ENCODE measurements at places on chromosomes 11 and 22. TPM values are rescaled to one million over a fixed set of nuclear protein-coding genes. Genes with fewer than 3 reads are reported as not detected.

DNA sequence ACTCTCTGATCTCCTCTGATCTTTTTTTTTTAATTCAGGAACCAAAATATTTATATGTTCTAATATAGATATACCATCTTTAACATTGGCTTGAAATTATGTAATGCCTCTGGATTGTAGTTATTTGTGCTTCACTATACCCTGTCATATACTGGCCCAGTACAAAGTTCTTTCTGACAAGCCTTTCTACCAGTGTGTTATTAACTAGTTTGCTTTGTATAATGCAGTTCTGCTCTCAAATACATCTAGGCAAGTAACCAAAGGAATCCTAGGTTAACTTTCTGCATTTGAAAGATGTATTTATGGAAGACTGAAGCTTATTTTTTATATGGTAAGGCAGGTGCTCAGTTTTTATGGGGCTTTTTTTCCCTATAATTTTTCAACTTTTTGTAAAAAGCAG, 36.1 kb downstream of the ARHGEF12 start:
- DNase-seq = no peak

DNA sequence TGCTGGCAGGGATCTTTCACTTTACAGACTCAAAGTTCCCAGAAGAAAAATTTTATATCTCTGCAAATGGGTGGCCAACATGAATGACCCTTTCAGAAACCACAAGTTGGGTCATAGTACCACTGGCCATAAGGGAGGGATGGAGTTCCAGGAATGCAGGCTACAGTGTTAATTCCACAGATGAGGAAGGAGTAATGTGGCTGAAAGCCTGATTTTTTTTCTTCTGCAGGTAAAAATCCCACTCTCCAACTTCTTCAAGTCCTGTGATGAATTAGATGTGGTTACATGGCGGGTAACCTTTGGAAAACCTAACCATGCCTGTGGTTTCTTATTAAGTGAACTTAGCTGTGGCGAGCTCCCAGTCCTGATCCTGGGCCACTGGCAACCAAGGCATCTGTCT, 103.2 kb downstream of the SLC1A2 start:
- no peak for DNase-seq

DNA sequence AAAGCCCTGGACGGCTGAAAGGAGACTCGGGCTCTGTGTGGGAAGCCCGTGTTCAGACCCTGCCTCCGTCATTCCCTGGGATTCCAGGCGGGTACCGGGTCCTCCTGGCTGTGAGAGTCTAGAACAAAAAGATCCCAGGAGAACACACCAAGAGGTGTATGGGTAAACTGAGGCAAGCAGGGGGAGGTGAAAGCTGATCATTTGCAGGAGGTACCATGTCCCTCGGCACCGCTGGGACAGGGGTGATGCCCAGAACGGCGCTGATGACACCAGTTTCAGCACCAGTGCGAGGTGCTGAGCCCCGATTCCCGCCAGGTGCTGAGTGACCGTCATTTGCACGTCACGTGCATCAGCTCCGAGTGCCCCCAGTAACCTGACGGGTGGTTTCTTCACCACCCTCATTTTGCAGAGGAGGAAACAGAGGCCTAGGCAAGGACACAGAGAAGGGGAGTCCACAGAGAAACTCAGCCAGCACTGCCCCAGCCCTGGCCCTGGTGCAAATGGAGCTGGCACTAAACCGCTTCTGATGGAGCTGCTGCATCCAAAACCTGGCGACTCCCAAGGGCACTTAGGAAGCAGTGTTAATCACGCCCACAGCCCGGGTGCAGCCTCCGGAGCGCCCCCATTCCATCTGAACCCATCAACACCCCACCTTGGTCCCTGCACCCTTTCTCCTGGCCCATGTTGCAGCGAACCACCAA, 16.8 kb downstream of the MACROD1 start:
- no peak for DNase-seq

The SLC22A9 gene
- total RNA-seq = not detected

DNA sequence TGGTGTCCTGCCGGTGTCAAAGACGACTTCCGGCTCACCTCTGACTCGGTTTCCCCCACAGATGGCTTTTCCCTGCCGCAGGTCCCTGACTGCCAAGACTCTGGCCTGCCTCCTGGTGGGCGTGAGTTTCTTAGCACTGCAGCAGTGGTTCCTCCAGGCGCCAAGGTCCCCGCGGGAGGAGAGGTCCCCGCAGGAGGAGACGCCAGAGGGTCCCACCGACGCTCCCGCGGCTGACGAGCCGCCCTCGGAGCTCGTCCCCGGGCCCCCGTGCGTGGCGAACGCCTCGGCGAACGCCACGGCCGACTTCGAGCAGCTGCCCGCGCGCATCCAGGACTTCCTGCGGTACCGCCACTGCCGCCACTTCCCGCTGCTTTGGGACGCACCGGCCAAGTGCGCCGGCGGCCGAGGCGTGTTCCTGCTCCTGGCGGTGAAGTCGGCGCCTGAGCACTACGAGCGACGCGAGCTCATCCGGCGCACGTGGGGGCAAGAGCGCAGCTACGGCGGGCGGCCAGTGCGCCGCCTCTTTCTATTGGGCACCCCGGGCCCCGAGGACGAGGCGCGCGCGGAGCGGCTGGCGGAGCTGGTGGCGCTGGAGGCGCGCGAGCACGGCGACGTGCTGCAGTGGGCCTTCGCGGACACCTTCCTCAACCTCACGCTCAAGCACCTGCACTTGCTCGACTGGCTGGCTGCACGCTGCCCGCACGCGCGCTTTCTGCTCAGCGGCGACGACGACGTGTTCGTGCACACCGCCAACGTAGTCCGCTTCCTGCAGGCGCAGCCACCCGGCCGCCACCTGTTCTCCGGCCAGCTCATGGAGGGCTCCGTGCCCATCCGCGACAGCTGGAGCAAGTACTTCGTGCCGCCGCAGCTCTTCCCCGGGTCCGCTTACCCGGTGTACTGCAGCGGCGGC, 5.5 kb downstream of the B3GNT6 start:
- DNase-seq = no peak

GRCh38 chr11:46710821-46711269, 8.2 kb upstream of the F2 start:
- DNase-seq = no peak

The OR5D13 gene
- total RNA-seq = not detected

DNA sequence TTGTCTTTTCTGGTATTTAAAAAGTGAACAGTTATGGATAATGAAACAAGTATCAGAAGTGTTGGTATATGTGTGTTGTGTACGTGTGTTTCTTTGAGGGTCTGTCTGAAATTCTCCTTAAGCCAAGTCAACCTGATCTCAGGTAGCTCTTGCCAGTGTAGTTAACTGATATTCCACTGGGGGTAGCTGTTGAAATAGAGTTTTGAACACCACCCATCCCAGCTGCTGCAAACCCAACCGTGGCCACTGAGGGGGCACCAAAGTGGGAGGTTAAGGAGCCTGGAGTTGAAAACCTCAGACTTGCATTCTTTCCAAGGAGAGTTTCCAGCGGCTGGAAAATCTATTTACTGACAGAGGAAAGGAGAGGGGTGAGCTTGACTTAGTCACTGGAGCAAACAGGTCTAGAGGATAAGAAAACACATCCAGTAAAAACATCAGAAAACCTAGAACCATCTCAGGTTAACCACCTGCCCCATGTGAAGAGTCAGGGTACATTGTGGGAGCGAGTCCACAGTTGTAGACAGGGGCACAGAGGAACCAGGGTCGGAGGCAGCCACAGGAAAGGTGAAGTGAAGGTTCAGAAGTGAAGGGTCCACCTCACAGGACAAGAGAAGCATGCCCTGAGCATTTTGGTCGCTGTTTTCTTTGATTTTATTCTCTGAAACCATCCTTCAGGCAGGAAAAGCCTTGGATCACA, 8.8 kb upstream of the CUL5 start:
- peak; percentile 38 for DNase-seq

DNA sequence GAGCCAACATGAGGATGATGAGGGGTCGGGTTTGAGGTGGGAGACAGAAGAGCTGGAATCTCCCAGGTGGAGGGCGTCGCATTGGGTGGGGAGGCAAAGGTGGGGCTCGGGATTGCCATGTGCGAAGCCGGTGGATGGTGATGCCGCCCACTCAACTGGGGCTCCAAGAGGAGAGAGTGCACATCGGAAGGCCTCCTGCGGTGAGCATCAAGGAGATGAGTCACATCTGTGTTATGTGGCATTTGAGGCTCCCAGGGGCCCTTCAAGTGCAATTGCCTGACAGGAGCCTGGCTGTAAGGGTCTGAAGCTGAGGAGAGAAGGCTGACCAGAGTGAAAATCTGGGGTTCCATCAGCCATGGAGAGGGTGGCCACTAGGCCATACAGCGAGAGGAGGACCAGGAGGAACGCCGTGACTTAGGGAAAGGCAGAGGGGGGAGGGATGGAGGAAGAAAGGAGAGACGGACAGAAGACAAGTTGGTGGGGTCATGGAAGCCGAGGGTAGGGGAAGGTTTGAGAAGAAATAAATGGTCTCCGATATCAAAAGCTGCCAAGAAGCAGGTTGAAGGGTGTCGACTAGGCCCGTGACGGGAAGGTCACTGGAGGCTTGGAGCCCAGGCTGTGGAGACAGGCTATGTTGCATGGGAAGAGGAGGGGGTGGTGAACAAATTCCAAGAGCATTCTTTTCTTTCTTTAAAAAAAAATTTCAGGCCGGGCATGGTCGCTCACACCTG, 21.3 kb downstream of the RASD2 start:
- DNase-seq = no peak

- DNase-seq = no peak
These were observed 1620.9 kb downstream of the FAM181B start for GRCh38 chr11:81112718-81113117.

- DNase-seq = no peak
These were observed 684.4 kb downstream of the NTM start for GRCh38 chr11:132054822-132055221.

The UPK2 gene
- total RNA-seq = 0.24 TPM

- no peak for DNase-seq
These were observed 143.6 kb downstream of the ADAMTS15 start for GRCh38 chr11:130592056-130592455.

The ZNF214 gene
- total RNA-seq = not detected

The CCDC73 gene
- not detected for total RNA-seq

GRCh38 chr11:8259306-8259959, 4.2 kb downstream of the LMO1 start:
- no peak for DNase-seq

DNA sequence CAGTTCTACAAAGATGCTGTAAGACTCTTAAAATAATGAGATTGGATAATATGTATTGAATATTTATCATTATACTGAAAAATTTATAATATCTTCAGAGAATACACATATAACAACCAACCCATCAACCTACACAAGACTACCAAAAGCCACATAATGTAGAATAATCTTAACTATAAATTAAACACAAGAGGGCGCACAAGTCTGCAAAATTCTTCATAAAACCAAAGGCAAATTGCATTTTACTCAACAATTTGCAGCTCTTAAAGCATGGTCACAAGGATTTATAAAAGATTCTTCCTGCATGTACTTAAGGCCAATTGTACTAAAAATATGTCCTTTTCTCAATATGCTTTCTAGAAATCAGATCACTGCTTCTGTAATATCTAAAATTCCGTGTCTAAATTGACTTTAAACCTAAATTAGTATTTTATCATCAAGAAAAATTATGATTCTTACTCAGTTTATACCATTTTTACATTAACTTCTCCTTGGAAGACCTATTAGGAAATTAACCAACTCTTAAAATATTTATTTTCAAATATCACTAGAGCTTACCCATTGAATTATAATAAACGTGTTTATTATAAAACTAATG, 79.0 kb downstream of the TTC28 start:
- DNase-seq = no peak

GRCh38 chr11:105244160-105244825, 104.7 kb upstream of the CARD18 start:
- DNase-seq = no peak

GRCh38 chr11:5283882-5284281, 14.1 kb upstream of the HBE1 start:
- no peak for DNase-seq

The ABCG4 gene
- total RNA-seq = not detected

GRCh38 chr22:41532908-41533825, 11.1 kb downstream of the POLR3H start:
- DNase-seq = peak; percentile 68

DNA sequence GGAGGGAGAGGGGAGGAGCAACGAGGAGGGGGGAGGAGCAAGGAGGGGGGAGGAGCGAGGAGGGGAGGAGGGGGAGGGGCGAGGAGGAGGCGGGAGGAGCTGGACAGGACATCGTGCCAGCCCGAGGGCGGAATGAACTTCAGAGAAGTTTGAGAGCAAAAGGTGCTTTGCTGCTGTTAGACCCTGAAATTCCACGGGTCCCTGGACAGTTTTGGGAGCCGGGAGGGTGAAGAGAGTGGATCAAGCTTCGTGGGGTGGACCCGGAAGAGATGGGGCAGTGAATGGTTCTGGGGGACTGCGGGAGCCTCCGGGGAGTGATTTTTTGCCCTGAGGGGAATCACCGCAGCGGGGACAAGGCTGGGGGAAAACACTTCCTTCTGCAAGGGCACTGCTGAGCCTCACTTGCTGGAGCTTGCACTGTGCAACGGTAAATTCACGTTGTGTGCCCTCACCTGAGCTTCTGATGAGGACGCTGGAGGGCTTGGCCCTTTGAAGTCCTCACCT, 10.7 kb upstream of the NLRP6 start:
- DNase-seq = peak; percentile 73

The E2F8 gene
- not detected for total RNA-seq

DNA sequence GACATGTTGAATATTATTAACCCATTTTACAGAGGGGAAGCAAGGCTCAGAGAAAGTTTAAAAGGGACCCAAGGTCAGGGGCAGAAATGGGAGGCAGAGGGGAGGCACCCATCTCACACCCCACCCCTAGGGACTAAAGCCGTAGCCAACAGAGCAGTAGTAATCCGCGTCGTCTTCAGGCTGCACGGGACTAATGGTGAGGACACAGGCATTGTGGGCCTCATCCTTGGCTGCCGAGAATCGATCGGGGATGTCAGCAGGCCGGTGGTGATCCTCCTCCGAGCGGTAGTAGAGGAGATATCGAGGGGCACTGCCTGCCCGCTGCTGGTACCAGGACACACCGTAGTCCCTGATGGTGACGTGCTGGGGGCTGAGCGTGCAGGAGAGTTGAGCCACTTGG, 1.5 kb downstream of the VPREB3 start:
- no peak for DNase-seq

DNA sequence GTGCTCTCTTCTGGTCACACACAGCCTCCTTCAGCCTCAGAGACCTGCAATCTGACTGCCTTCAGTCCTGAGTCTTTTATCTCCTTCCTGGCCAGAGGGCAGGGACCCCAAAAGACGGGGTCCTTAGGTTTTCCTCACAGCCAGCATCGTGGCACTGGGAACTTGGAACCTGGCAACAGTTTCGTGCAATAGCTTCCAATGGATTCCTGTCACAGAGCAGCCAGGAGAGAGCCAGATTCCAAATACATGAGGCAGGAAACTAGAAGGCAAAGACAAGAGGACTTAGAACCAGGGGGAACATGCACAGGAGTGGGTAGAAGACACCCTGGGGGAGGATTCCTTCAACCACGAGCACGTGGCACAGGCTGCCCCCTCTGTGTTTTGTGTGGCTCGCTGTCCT, 48.6 kb downstream of the C11orf91 start:
- no peak for DNase-seq

Measured in naive thymus-derived CD4-positive, alpha-beta T cell (primary cell).